ENCODE measurements at places on chromosomes 4 and X.

GRCh38 chrX:104183685-104184084 is 17.4 kb downstream of the FAM199X start:
- DNase-seq = peak; percentile 2

GRCh38 chr4:1258457-1258856 is 9.5 kb upstream of the CTBP1 start:
- DNase-seq = no peak

DNA sequence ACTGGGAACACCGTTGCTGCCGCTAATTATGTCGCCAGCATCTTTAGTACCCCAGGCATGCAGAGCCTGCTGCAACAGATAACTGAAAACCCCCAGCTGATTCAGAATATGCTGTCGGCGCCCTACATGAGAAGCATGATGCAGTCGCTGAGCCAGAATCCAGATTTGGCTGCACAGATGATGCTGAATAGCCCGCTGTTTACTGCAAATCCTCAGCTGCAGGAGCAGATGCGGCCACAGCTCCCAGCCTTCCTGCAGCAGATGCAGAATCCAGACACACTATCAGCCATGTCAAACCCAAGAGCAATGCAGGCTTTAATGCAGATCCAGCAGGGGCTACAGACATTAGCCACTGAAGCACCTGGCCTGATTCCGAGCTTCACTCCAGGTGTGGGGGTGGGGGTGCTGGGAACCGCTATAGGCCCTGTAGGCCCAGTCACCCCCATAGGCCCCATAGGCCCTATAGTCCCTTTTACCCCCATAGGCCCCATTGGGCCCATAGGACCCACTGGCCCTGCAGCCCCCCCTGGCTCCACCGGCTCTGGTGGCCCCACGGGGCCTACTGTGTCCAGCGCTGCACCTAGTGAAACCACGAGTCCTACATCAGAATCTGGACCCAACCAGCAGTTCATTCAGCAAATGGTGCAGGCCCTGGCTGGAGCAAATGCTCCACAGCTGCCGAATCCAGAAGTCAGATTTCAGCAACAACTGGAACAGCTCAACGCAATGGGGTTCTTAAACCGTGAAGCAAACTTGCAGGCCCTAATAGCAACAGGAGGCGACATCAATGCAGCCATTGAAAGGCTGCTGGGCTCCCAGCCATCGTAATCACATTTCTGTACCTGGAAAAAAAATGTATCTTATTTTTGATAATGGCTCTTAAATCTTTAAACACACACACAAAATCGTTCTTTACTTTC is 1.8 kb downstream of the UBQLN2 start:
- DNase-seq = peak; percentile 10

DNA sequence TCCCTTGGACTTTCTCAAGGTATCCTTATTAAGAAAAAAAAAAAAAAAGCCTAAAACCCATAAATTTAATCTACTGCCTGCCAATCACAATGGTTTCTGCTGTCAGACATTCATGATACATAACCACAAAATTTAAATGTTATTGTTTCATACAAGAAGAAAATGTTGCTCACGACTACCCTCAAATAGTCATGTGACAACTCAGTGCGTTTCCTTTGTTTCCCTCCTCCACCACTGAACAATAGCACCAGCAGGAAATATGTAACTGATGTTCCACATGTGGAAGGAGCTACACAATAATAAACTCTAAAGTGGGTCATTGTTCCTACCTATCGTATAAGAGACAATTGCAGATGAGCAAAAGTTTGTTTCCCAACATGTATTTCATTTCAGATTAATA is 244.1 kb upstream of the EDNRA start:
- no peak for DNase-seq

DNA sequence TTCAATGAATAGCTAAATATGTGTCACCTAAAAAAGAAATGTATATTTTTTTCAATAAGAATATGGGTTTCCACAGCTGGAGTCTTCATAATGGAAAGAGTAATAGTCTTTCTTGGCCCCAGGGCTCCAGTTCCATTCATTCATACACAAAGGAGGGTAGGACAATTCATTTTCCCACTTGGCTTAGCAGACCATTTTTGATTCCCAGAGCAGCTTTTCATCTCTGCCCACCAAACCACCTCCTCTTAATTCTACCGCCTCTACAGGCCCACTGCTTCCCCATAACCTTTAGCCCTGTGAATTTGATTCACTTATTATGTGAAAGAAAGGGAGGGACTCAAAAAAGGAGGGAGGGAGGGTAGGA is 129.9 kb upstream of the PAK3 start:
- no peak for DNase-seq

DNA sequence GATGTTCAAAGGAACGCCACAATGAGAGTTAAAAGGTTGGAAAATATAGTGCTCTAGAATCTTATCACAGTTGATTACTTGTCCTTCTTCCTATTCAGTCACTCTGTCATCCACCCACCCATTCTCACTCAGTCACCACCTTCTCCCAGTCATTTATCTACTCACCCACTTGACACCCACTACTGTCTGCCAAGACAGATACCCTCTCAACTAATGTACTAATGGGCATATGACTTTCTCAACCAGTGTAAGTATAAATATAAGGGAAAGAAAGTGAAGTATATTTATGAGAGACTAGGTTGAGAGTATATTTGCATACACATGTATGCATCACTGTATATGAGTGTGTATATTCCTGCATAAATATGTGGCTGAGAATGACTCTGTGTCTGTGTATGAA is 20.0 kb downstream of the MID2 start:
- no peak for DNase-seq

DNA sequence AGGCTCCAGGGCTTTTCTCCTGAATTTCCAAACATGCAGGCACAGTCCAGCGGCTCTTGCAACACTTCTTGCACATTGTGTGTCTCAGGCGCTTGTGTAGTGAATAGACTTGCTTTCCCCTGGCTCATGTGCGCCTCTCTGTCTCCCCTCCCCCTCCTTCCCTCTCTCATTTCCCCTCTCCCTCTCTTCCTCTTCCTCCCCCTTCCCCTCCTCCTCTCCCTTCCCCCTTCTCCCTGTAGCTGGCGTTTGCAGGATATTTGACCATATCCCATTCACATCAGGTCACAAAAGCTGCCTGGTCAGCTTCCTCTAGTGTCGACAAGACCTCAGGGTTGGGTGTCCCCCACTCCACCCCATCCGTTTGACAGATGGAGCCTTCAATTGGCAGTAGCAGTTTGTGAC is 2.4 kb downstream of the CHST7 start:
- DNase-seq = no peak
